Naive thymus-derived CD4-positive, alpha-beta T cell (primary cell): ENCODE measurements at places on chromosomes 4 and X. TPM values are rescaled to one million over a fixed set of nuclear protein-coding genes. Genes with fewer than 3 reads are reported as not detected.

DNA sequence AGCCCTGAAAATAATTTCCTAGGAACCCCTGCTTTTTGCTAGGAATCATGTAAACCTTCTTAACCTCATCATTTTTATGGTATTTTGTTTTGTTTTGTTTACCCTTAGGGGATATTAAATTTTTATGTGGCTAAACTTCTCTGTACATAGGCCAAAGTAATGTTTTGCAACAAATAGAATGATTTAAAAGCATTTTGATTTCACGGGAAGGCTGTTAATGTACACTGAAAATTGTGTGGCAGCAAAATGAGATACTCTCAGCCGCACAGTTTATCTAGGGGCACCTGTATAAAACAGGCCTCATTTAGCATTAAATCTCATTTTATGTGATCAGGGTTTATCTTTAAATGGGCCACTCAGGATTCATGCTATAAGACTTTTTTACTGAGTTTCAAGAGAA, 175.0 kb downstream of the ANTXR2 start:
- H3K27me3 ChIP-seq, result no peaks in the 10 kb centered on the region
- no peaks in the 10 kb centered on the region for H3K36me3 ChIP-seq
- no peak for DNase-seq

- no peak overlapping the region for H3K27ac ChIP-seq
- H3K4me1 ChIP-seq, result no peaks in the 10 kb centered on the region
- DNase-seq, result no peak
- H3K36me3 ChIP-seq, result no peaks in the 10 kb centered on the region
- no peaks in the 10 kb centered on the region for H3K27me3 ChIP-seq
- H3K4me3 ChIP-seq, result no peak overlapping the region
Measured at GRCh38 chr4:159006202-159006601, 96.7 kb upstream of the RAPGEF2 start.

Gene PASD1
- not detected for total RNA-seq

DNA sequence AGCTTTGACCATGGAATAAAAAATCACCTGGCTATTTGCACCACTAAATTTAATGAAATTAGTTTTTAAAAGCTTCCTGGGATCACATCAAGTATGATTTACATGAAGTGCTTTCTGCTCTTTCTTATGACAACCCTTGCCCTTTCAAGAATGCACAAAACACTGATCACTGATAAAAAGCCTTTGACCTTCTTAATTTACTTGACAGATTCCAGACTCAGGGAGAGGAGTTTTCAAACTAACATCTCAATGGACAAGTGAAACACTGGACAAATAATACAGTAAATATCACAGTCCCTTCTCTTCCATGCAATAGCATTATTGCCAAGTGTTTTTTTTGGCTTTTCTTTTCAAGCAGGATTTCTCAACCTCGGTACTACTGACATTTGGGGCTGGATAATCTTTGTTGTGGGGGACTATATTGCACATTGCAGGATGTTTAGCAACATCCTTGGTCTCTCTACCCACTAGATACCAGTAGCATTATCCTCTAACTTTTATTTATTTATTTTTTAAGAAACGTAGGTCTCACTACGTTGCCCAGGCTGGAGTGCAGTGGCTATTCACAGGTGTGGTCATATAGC, 86.3 kb downstream of the ZNF827 start:
- DNase-seq, result no peak
- no peak overlapping the region for H3K4me3 ChIP-seq
- no peaks in the 10 kb centered on the region for H3K36me3 ChIP-seq
- no peak overlapping the region for H3K27ac ChIP-seq
- H3K4me1 ChIP-seq, result no peaks in the 10 kb centered on the region
- H3K27me3 ChIP-seq, result no peaks in the 10 kb centered on the region
